ENCODE measurements at places on chromosomes 1 and 21.

DNA sequence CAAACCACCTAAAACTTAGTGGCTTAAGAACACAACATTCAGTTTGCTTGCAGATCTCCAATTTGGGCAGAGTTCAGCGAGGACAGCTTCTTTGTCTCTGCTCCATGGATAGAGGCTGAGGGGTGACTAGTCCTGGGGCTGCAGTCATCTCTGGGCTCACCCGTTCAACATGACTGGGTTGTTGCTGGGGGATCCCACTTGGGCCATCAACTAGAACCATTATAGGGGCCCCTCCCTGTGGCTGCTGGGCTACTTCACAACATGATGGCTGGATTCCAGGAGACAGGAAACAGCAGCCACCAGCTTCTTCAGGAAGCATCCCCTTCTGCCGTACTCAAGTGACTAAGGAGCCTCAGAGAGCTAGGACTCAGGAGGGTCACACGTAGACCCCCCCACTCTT is 140.9 kb downstream of the RHOU start:
- no peak for DNase-seq

- DNase-seq: no peak
Measured at GRCh38 chr1:229953736-229954326, 113.2 kb upstream of the GALNT2 start.

GRCh38 chr1:9331558-9332346 is 39.1 kb downstream of the SPSB1 start:
- no peak for DNase-seq

DNA sequence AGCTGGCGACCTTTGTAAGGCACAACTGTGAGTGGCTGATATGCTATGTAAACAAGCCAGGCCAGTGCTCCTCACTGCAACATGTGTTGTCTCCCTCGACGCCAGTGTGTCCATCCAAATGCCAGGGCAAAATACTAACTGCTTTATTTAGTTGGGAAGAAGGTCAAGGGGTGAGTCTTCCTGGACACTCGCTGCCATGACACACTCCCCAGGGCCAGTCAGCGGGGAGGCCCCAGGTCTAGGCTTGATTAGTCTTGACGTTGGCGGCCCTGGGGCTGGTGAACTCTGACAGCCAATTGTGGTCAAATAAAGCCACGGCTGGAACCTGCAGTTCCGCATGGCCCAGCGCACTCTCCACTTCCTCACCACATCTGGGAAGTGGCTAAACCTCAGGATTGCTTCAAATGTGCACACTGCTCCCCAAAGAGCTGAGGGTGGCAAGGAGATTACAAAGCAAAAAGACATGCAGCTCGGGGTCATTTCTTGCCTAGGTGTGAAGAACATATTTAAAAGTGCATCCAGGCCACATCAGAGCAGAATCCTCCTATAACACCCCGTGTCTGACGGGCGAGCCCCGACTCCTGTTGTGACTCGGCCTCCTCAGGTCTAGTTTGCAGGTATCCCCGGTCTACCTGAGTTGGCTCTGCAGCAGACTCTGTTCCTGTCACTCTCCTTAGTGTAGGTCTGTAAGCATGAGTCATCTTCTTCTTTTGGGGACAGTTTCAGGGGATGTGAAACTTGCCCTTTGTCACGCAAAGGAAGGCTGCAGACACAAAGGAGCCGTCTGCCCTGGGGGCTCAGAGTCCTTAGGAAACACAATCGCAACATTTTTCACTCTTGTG is 183.5 kb downstream of the RUNX1 start:
- DNase-seq: no peak

DNA sequence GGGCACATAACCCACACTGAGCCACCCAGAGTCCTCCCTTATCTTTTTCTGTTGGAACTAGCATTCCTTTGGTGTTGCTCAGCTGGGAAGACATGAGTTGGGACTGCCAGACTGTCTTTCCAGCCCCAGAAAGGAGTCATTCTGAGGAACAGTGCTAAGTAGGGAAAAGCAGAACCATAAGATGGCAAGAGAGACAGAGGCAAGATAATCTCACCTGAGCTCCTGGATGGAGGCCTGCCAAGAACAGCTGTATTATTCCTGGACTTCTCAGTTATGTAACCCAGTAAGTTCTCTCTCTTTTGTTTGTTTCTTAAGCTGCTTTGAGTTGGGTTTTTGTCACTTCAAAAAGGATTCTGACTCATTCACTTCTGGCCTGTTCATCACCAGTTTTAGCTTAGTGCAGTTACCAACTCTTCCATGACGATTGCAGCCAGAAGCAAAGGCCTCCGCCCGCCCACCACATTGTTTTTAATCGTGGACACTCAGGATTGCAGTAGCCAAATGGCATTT is 134.4 kb downstream of the OMA1 start:
- no peak for DNase-seq

DNA sequence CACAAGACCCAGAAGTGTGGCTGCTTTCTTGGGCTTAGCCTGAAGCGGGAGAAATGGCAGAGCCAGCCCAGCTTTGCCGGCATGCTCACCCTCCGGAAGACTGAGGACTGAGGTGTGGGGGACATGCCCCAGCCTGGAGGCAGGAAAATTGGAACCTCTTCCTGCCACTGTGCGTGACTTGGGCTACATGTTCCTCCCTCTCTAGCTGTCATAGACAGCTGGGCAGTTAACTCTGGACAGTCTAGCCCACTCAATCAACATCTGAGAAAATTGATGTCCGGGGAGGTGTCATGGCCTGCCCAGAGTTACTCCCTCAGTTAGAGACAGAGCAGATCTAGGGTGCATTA is 59.7 kb downstream of the UBE2T start:
- no peak for DNase-seq

- no peak for DNase-seq
Measured at GRCh38 chr1:227942021-227942715, 5.6 kb downstream of the WNT9A start.

GRCh38 chr1:11285883-11286734 is 13.1 kb downstream of the UBIAD1 start:
- no peak for DNase-seq

DNA sequence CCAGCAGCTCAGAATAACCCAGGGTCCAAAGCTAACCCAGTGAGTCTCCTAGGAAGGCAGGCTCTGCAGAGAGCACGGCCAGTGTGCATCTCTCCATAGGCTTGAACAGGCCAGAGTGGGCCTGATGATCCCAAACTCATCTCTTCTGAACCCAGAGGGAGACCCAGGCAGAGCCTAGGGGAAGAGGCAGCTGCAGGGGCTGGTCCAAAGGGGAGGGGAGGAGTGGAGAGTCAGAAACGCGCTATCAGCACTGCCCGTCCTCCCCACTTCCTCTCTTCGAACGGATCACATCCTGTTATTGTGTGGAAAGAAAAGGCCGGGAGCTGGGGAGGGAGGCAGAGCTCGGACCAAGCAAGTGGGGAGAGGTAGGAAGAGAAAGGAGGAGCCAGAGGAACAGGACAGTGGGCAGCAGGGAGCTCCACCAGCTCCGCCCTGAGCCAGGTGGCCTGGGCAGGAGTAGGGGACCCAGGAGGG is 20.2 kb downstream of the TAL1 start:
- no peak for DNase-seq

GRCh38 chr1:183699616-183700160 is 46.6 kb upstream of the APOBEC4 start:
- no peak for DNase-seq

- DNase-seq: no peak
Measured at GRCh38 chr1:60583696-60584095, 498.7 kb upstream of the NFIA start.

DNA sequence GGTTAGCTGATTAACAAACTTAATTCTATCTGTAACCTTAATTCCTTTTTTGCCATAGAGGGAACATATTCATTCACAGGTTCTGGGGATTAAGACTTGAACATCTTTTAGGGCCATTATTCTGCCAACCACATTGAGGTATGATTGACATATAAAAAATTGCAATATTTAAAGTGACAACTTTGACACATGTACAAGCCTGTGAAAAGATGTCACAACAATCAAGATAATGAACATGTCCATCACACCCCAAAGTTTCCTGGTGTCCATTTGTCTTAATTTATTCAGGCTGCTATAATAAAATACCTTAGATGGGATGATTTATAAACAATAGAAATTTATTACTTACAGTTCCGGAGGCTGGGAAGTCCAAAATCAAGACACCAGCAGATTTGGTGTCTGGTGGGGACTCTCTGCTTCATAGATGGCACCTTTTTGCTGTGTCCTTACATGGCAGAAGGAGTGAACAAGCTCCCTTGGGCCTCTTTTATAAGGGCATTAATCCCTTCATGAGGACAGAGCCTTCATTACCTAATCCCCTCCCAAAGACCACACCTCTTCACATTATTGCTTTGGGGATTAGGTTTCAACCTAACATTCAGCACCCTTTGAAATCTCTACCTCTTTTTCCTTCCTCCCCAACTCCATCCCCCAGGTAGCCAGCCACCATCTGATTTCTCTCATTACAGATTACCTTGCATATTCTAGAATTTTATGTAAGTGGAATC is 33.0 kb upstream of the TP53BP2 start:
- no peak for DNase-seq

DNA sequence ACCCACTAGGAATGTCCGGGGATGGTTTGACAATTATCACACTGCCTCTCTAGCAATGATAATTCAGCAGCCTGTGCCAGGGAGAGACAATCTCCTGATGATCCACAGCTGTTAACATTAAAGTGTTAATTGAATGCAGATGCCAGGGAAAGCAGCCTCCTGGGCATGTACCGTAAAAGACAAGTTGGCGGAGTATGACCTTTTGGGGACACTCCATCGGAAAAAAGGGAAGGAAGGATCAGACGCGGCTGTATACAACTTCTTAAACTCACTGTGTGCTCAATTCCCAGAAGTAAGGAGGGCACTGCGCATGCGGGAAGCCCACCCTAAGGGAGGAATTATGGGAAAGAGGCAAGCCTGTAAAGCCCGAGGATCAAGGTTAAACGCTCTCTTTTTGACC is 62.6 kb downstream of the MAP3K7CL start:
- no peak for DNase-seq

- DNase-seq: no peak
Measured at GRCh38 chr1:154972213-154972516, 1.6 kb upstream of the SHC1 start.

GRCh38 chr1:55712148-55712547 is 497.0 kb upstream of the USP24 start:
- no peak for DNase-seq

GRCh38 chr21:45475004-45475685 is 67.1 kb downstream of the SLC19A1 start:
- DNase-seq: no peak

- DNase-seq: no peak
Measured at GRCh38 chr21:42652527-42653230, 742 bp upstream of the PDE9A start.

DNA sequence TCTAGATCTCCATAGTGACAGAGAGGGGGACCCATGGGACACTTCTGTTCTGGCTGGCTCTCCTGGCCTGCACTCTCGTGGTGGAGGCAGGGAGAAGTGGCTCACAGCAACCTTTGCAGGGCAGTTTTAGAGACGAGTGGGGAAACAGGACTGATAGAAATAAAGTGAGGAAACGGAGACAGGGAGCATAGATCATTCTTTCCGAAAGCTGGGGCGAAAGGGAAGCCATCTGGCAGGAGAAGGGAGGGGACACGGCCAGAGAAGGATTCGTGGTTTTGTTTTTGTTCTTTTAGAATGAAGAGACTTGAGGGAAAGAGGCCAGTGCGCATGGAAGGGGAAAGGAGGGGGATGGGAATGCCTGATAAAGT is 3.5 kb downstream of the TIE1 start:
- DNase-seq: no peak

DNA sequence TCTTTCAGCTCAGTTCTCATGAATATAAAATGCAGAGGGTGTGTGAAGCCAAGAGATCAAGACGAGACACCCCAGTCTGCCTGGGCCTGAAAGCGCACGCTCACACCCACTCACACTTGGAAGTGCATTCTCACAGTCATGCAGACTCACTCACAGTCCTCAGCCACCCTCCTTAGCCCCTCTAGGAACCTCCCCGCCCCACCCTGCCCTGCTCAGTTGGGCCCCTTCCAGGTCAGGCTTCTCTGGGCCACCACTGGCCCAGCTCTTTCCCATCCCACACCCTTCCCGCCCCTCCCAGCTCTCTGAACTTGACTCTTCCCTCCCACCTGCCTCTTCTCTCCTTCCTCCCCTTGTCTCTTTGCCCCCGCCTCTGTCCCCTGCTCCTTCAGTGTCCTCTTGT is 93.8 kb downstream of the EPHB2 start:
- DNase-seq: no peak

DNA sequence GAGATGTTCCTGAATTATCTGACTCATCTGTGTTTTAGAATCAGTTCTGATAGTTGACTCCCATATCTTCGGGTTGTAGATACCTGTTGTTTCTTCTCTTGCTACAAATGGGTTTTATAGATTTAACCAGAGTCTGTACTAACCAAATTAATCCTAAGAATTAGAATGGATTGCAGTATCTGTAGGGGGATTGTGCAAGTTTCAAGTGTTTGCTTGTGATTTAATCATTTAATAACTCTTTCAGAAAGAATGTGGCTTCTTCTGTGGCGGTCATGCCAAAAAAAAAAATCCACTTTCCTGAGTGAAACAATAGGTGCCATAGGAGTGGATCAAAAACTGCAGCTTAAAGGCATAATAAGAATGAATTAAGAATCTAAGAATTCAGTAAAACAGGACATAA is 9.4 kb downstream of the IPO9 start:
- DNase-seq: no peak

DNA sequence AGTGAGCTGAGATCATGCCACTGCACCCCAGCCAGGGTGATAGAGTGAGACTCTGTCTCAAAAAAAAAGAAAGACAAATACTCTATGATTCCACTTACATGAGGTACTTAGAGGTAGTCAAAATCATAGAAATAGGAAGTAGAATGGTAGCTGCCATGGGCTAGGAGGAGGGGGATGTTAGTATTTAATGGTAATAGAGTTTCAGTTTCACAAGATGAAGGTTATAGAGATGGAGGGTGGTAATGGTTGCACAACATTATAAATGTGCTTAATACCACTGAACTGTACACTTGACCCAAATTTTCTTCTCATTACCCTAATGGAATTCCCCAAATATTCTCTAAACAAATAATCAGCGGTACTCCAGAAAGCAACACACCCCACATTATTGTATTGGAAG is 12.8 kb downstream of the EIF2B3 start:
- no peak for DNase-seq

DNA sequence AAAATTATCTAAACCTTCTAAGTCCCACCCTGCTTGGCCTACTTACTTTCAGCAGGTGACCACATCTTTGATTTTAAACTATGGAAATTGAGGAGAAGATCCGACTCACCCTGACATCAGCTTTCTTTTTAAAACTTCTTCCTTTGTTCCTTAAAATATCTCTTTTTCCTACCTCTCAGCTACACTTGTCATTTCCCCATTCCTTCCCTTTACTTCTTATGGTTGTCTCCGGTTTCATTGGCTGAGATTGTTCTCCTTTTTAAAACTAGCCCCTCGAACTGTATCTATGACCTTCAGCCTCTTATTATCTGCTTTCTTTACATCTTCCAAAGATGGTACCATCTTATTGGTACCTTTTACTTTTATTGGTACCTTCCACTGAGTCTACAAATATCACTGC is 87.8 kb upstream of the NRIP1 start:
- no peak for DNase-seq

DNA sequence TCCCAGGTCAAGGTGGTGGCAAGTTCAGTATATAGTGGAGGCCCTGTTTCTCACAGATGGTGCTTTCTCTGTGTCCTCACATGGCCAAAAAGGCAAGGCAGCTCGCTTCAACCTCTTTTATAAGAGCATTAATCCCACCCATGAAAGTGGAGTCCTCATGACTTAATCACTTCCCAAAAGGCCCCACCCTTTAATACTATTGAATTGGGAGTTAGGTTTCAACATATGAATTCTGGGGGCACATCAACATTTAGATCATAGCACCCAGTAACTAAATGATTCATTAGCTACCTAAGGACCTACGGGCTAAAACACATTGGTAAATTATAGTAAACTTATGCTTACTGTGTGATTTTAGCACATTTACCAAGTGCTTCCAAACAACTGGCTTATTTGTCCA is 317.9 kb downstream of the LTN1 start:
- DNase-seq: no peak

Measured in activated T-cell treated with anti-CD3 and anti-CD28 coated beads for 1 hour (primary cell).